ENCODE measurements at places on chromosomes 2 and 18.

DNA sequence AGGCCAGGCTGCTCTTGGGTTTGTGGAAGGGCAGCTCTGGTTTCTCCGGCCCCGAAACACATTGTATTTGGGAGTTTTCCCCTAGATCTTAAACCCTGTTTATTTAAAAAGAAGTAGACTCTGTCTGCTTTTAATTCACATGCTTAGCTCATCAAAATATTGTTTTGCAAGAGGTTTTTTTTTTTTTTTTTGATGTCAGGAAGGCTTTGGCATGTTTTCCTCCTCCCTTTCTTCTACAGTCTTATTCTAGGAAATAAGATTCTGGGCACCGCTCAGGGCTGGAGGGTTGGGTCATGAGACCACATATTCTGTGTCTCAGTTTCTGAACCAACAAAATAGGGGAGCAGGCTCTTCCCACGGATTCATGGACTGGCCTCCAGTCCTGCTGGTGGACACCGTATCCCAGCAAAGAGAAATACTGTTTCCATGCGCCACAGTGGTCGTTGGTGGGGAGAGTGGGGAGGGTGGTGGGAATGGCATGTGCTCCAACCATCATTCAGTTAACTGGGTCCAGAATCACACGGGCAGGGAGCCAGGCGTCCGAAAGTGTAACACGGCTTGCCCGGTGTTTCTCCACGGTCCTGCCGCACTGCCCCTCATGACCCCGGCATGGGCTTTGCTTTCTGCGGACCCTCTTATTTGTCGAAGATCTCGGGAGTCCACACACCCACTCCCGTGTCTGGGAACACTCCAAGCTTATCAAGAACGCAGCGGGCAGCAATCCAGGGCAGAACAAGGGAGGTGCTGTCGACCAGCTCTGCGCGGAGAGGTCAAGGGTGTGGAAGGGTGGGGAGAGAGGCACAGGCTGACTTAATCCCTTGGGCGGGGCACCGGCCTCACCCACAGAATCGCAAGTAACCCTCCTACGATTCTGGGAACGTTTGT lies 176.7 kb downstream of the GLI2 start:
- DNase-seq = peak; percentile 51

DNA sequence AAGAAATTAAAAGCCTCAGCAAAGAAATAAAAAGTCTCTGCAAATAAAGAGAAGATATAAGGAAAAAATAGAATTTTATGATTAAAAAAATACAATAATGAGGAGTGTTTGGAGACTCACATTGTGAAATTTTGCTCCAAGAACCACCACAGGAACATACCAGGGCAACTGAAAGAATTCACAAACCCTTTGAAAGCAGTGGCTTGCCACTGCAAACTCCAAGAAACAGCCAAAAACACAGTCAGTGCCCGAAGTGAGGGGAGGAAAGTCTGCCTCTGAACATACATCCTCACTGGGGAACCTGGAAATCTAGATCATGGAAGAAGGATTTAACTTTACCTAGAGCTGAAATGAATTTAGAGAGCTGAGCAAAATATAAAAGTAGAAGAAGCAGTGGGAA lies 33.1 kb downstream of the EVA1A start:
- DNase-seq = no peak

DNA sequence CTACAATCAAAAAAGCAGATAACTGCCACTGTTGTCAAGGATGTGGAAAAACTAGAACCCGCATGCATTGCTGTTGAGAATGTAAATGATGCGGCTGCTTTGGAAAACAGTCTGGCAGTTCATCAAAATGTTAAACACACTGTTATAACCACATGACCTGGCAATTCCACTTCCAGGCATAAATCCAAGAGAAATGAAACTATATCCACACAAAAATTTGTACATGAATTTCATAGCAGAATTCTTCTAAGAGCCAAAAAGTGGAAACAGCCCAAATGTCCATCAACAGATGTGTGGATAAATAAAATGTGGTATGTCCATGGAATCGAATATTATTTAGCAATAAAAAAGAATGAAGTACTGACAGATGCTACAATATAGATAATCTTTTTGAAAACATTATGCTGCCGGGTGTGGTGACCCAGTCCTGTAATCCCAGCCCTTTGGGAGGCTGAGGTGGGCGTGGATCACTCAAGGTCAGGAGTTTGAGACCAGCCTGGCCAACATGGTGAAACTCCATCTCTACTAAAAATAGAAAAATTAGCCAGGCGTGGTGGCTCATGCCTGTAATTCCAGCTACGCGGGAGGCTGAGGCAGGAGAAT lies 32.0 kb downstream of the ERCC3 start:
- DNase-seq = no peak

- DNase-seq = no peak
Measured at GRCh38 chr2:62344472-62344871, 148.6 kb downstream of the B3GNT2 start.

GRCh38 chr2:160621748-160622147 lies 128.1 kb upstream of the RBMS1 start:
- DNase-seq = no peak

- no peak for DNase-seq
Measured at GRCh38 chr2:174877751-174878150, 113.5 kb upstream of the CHRNA1 start.

DNA sequence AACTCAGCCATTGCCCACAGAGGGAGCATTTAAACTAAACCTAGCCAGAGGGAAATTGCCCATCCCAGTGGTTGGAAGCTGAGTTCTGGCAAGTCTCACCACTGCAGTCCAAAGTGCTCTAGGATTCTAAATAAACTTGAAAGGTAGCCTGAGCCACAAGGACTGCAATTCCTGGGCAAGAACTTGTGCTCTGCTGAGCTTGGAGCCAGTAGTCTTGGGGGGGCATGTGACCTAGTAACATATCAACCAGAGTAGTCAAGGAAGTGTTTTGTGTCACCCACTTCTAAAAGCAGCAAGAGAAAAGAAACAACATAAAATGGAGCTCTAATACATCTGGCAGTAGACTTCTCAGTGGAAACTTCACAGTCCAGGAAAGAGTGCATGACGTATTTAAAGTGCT lies 167.0 kb downstream of the PTH2R start:
- DNase-seq = no peak

GRCh38 chr2:60413069-60413813 lies 140.2 kb downstream of the BCL11A start:
- DNase-seq = no peak

DNA sequence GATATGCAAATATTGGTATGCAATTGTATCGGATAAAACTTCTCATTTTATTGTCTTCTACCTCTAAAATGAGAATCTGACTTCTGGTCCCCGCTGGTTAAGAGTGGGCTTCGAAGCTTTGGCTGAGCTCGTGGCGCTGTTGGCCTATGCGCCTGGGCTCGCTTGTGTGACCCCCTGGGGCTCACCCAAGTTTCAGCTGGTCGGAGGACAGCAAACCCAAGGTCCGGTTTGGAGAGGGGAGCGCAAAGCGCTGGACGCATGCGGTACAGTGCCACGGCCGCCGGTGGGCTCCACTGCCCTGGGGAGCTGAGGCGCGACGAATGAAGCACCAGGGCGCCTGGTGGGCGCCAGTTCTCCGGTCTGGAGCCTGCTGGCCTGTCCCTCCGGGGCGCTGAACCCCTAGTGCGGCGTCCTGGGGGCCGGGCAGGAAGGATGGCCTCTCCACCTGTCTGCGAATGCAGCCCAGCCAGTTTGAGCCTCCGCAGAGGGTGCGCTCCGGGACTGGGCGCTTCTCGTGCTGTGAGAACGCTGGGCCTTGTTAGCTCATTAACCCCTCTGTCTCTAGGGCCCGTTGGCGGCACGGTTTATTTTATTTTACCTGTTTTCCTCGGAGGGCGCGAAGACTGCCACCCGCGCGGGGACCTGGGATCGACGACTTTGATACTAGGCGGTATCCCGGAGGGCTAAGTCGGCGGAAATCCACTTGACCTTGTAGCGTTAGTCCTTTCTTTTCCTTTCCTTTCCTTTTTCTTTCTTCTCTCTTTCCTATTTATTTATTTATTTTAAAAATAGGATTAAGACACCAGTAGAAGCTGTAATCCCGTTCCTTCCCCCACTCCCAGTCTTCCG lies 10.4 kb downstream of the MEIS1 start:
- peak; percentile 25 for DNase-seq
